ENCODE measurements at places on chromosomes 1 and 21.

DNA sequence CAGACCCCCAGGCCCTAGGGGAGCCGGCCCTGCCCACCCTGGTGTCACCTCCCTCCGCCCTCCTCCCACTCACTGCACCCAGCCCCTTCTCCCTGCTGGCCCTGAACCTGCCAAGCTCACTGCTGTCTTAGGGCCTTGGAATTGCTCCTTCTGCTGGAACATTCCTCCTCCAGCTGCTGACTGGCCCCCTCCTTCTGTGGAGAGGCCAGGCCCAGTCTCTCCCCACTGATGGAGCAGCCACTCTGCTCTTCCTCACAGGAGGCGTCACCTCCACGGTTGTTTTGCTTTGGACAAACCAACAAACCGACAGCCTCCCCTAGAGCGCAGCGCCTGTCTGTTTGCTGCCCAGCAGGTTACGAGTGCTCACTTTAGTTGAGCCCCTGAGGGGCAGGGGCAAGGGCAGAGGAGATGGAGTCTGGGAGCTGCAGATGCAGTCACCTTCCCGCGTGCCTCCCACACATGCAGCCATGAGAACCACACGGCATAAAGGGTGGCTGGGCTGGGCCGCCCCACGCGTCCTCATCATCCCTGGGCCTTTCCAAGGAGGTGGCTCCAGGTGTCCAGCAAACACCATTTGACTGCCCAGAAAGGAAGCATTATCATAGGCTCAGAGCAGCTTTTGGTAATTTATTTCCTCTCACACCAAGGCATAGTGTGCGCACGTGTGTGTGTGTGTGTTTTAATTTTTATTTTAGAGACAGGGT lies 9.4 kb downstream of the OXCT2 start:
- no peak for DNase-seq

DNA sequence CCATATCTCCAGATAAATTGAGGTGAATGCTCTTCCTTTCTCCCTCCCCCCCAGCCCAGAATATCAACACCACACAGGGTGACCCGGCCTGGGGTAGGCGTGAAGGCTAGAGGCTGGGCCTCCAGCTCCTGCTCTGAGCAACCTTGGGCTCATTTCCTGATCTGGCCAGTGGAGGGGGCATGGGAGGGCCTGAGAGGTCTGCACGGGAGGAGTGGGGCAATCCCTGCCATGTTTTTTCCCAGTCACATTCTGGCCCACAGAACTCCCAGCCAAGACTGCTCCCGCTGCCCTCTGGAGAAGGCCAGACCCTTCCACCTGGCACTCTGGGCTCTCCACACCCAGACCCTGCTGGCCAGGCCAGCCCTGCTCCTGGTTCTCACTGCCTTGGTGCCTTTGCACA lies 3.9 kb downstream of the CLDN19 start:
- DNase-seq, result no peak

GRCh38 chr21:42094811-42095210 lies 23.7 kb downstream of the UMODL1 start:
- no peak for DNase-seq

DNA sequence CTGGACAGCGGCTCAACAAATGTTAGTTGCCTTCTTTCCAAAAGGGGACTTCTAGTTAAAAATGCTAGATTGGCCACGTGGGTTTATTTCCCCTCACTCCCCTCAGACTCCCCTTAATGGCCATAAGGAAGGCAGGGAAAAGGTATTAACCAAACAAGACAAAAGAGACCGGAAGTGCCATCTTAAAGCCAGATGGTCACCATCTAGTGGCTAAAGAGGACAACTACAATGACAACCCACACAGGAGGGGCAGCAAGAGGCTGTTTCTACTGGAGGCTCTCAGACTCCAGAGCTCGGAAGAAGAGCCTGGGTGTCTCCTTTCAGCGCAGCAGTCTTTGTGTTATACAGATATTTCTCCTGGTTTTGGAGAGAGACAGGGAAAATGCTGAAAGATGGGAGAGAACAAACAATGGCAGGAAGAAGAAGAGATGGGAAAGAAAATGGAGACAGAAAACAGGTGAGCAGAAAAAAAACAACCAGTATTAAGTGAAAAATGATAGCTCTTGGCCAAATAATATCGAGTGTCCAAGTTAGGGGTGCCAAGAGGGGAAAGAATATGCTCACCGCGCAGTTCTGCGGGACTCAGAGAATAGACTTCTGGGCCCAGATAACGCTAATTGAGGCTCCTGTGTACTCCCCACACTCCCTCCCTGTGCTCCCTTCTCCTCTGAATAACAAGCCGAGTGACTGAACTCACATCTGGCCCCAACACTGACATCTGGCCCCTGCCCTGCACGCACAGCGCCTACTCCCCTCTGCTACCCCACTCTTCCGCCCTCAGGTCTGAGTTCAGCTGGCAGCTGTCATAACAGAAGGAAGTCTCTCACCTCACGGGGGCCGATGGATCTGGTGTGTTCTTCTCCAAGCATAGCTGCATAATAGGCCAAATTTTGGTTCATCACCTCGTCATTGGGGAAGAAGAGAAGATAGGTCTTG lies 9.6 kb downstream of the P3H1 start:
- no peak for DNase-seq

GRCh38 chr1:147077936-147078605 lies 94.2 kb downstream of the PRKAB2 start:
- no peak for DNase-seq

- no peak for DNase-seq
These were observed 66.8 kb downstream of the VPS13D start for GRCh38 chr1:12296623-12297022.

DNA sequence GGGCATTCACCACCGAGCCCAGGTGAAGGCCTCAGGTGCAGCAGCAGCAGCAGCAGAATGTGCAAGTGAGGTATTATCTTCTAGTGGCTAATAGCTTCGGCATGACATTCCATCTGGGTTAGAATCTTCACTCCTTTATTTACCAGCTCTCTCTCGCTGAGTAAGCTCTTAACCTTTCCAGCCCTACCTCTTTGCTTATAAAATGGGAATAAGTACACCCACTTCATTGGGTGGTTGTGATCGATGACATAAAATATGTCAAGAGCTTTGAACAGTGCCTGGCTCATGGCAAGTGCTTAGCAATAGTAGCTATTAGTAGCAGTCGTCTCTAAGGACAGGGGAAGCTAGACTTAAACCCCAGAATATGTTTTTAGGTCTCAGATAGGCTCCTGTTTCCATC lies 149.5 kb downstream of the NOS1AP start:
- DNase-seq, result no peak

GRCh38 chr1:207844371-207844770 lies 66.6 kb downstream of the CD34 start:
- DNase-seq, result no peak

GRCh38 chr21:41974752-41975053 lies 20.9 kb upstream of the C2CD2 start:
- no peak for DNase-seq

DNA sequence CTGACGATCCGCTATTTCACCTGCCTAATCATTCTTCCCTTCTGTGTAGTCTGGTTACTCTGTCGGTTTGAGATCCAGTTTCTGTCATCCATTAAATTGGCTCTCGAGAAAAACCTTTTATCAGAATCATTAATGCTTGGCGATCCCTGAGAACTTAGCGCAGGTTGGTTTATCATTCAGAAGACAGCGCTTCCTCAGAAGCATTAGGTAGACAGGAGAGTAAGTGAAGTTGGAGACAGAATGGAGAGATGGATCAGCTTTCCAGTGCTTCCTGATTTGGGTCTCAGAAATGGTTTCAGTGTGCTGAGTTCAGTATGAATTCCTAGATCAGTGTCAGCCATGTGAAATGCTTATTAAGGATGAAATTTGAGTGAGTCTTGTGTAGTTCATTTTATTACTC lies 1.3 kb downstream of the USP1 start:
- peak; percentile 13 for DNase-seq

GRCh38 chr1:8818325-8818775 lies 910 bp upstream of the RERE start:
- no peak for DNase-seq

GRCh38 chr1:27130798-27131197 lies 24.1 kb downstream of the SLC9A1 start:
- DNase-seq, result no peak

DNA sequence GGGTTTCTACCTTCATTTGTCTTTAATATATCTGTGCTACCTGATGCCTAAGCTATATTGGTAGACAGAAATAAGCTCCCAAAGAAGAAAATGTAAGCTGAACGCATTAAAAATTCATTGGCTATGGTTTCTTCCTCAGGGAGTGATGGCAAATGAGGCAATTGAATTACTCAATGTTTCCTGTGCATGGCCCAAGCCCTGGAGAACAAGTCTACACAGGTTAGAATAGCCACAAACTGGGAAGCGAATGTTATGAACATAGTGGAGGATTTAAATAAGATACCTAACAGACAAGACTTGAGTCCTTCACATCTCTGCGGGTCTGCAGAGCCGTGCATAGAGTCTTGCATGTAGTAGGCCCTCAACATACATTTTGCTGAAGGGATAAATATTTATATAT lies 350.3 kb downstream of the RWDD3 start:
- DNase-seq, result no peak

DNA sequence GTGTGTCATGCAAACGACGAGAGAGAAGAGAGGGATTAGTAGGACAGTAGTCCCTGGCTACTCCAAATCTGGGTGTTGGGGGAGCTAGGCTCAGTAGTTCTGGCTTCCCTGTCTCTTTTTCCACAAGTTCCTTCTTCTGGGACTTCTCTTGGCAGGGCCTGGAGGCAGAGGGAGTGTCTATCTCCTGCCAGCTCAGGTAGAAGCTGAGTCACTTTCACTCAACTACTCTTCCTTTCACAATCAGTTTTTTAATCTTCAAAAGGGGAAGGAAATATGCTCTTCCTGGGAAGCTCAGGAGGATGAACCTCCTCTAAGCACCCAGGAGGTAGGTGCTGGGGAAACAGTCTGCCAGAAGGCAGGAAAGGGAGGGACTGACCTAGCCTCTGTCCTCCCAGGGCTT lies 35.2 kb upstream of the MAGOH start:
- DNase-seq, result no peak

DNA sequence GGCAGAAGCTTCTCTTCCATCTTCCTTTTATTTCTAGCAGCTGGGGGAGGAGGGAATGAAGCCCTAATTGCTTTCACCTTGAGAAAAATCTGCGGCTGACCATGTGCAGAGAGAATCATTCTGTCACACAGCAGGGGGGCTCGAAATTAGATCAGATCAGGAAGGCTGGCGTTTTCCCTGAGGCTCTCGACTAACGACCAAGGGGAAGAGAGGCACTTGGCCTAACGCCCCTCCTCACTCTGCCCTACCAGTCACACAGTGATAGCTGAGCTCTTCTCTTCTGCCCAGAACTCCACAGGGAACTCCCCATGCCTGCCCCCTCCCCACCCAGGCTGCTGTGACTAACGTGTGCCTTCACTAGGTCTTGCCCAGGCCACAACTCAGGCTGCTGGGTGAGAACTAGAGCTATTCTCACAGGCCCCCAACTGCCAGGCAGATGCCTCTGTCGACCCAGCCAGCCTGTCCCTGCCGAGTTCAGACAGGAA lies 26.5 kb upstream of the KHDRBS1 start:
- DNase-seq, result no peak

DNA sequence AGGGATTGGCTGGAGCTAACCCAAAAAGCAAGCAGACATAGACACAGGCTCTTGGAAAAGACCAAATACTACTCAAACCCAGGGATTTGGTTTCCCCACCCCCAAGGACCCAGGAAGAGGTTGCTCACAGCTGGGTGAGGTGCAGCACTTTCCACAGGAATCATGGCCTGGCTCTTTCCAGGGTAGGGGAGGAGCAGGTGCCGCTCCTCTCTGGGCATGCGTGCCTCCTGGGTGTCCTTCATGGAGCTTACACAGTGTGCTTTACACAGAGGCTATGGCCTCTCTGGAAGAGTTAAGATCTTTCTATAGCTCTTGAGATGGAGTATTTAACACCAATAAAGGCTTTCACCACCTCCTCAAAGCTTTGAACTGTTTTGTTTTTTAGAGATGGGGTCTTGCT lies 88.3 kb downstream of the CD58 start:
- no peak for DNase-seq

DNA sequence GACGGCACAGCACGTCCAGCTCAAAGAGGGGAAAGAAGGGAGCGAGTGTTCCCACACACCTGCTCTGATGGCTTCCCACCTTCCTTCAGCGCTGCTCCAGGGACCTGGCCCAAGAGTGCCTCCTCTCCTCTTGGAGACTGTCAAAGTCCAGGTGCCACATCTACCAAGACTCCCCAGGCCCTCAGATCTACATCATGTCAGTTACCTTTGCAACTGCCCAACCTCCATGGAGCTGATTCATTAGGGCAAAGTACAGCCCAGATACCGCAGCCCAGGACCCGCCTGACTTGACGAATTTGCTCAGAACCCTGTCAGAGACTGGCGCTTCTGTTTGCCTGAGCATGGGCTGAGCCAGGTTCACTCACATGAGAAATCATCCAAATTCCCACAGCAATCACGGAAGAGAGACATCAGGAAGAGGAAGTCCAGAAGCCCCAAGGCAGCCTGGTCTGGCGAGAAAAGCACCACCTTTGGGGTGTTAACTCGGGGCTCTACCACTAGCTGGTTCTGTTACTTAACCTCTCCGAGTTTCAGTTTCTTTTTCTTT lies at the start of gene SEC16B:
Gene SEC16B (minus strand): TSS at position 234 of the 547 bp plus-strand sequence. CDS start 2,077 bp downstream, outside the sequence.
- no peak for DNase-seq

DNA sequence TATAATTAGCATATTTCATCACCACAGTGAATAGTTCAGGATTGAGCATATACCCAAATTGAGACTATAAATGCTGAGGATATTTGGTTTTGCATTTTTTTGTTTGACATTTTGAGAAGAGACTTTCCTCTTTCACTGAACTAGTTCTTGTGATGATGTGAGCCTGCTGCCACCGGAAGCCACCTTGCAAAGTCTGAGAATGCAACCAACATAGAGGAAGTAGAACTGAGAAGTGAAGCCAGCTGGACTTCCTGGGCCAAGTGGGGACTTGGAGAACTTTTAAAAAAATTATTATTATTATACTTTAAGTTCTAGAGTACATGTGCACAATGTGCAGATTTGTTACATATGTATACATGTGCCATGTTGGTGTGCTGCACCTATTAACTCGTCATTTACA lies 102.3 kb downstream of the RPE65 start:
- DNase-seq, result no peak

DNA sequence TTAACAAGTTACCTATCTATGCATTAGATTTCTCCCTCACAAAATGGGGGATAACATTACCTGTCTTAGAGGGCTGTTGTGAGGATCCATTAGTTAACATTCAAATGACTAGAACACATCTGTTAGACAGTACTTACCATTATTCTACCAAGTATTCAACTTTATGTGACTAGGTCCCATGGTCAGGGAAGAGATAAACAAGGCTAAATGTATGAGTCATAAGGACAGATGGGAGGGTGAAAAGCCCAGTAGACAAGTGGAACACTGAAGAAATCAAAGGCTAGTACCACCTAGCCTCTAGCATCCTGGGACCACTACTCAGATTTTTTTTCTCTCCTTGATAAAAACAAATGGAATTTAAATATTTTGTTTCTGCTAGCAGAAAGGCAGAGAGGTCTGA lies 9.0 kb upstream of the VHLL start:
- no peak for DNase-seq
